ENCODE measurements at places on chromosomes 6 and 20.

DNA sequence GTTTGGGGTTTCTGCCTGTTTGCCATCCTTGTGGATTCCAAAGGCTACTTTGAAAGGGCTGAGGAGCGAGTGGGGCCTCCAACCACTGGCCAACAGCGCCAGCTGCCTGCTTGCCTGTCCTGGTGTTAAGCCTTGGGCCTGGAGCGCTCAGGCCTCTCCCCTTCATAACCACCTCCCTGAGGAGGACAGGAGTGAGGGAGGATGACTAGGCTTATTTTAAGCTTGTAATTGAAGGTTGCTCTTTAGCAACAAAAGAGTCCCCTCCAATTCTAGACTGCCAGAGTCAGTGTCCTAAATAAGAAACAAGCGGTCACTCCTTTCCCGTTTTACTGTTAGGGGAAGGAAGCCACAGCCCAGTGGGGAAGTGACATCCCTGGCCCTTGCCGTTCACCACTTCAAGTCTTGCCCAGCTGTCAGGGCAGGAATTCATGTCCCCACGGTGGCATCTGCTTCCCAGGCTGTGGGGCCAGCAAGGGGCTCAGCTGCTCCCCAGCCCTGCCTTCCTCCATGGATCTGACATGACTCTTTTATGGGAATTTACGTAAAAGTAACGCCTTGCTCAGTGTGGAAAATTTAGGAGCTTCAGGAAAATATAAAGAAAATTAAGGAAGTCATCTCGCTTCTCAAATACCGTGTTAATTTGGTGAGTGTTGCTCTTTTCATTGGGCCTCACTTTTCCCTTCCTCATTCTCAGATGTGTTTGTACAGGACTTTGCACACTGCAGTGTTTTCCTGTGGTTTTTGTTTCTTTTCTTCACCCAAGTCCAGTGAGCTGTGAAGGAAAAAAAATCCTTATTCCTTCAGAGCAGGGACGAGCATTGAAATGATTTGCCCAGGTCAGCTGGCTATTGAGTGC is 57.8 kb downstream of the SSR1 start:
- peak; percentile 16 for DNase-seq

DNA sequence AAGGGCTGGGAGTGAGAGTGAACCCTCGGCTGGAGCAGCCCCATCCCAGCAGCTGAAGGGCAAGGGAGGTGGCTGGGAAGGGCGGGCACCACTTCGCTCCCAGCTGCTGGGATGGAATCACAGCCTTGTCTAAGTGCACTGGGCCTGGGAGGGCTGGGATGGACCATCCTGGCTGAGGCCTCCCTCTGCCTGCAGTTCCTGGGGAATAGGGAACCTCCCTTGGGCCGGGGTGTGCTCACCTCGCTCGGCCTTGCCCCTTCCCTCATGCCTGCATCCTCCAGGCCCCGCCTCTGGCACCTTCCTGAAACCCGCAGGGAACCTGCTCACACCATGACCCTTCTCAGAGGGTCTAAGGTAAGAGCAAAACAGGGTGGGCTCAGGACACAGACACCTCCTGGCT is 53.7 kb downstream of the SMOC2 start:
- DNase-seq = no peak

DNA sequence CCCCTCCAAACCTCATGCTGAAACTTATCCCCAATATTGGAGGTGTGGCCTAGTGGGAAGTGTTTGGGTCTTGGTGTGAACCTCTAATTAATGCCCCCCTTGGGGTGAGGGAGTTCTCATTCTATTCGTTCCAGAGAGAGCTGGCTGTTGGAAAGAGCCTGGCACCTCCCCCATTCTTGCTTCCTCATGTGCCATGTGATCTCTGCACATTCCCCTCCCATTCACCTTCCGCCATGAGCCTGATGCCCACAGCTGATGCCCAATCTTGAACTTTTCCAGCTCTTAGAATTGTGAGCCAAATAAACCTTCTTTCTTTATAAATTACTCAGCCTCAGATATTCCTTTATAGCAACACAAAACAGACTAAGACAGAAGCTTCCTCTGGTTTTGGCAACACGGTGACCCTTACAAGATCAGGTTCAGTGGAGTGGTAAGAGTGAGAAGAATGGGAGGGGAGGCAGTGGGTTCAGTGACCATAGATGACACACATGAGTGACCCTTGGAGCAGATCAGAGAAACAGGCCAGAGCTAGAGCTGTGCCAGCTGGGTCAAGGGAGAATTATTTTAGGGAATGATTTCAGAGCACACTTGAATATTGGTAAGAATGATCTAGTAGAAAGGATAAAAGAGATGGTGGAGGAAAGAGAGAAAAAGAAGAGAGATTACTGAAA is 176.4 kb downstream of the LY86 start:
- no peak for DNase-seq

- no peak for DNase-seq
Measured at GRCh38 chr20:56630086-56630493, 984 bp downstream of the TFAP2C start.

GRCh38 chr6:89830170-89830809 is 610 bp downstream of the CASP8AP2 start:
- no peak for DNase-seq

DNA sequence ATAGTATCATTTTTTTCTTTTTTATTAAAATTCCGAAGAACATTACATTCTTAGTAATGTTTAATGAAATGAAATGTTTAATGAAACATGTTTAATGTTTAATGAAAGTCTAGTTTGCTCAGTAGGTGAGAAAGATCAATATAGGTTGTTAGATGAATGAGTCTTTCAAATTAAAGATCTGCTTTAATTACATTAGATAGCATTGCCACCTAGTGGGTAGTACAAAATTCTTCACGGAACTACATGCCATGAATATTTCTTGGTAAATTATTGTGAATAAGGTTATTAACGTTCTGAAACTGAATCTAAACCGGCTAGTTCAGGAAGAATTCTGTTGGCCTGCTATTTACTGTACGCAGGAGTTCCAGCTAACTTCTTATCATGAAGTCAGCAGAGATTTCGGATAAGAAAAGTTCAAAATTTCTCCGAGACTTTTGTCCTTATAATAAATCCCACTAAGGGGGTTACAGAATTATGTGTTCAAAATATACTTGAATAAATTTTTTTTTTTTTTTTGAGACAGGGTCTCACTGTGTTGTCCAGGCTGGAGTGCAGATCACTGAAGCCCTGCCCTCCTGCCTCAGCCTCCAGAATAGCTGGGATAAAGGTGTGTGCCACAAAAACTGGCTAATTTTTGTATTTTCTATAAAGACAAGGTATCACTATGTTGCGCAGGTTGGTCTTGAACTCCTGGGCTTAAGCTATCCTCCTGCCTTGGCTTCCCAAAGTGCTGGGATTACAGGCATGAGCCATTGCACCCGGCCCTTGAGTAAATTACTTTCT is 7.9 kb upstream of the GMNN start:
- no peak for DNase-seq

DNA sequence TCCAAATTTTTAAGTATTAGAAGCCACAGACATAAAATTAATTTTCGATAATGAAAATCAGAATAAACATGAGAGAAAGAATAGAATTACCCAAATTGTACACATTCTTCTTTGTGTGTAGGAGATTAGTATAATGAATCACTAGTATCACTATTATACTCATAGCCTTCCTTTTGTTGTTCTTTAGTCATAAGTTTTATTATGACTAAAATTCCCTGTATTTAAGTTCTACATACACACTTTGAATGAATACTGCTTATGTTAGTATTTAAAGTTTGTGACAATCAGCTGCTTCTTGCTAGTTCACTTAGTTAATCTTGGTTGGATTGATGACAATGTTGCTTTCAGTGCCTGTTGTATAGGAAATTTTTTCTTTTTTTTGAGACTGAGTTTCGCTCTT is 72.7 kb downstream of the CCDC170 start:
- DNase-seq = no peak

DNA sequence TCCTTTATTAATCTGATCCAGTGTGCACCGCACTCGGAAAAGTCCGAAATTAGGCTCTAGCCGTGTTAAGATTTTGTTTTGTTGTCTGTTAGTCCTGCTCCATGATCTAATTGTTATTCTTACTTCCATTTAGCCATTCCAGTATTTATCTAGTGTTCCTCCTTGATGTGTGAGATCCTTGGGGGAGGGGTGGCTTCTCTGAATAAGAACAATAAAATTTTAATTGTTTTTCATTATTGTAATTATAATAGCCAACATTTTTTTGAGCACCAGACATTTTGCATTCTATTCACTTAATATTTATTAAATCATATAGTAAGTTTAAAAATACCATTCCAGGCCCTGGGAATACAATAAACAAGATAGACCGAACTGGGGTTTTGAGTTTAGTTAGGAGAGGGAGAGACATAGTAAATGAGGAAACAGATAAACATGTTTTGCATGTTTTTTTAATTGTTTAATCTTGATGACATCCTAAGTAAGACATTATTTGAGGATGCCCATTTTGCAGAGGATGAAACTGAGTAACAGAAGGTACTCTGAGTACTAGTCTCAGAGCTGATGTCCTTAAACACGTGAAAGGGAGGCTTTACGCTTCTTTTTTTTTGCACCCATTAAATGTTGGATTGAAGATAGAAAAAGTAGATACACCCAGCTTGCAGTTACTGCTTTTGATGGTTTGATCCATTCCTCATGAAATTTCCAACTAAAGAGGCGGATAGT is 1.2 kb downstream of the CBFA2T2 start:
- DNase-seq = no peak

GRCh38 chr6:114446342-114446741 is 103.5 kb upstream of the HS3ST5 start:
- no peak for DNase-seq

GRCh38 chr20:54793291-54793992 is 318.0 kb downstream of the DOK5 start:
- DNase-seq = no peak

DNA sequence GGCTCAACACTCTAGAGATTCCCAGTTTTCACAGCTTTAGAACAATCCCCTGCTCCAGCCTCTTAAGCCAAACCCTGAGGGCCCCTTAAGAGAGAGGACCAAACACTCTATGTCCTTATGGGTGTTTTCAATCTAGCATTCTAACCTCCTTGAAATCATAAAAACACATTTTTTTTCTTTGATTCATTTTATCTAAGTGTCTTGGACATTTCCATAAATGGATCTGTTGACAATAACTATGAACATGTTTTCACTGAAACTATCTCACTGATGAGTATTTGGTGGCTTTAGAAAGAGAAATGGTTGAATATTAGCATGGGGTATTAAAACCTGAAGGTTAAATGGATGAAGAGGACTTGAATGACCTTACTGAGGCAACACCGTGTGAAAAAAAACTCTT is 27.6 kb upstream of the PDE7B start:
- no peak for DNase-seq

Measured in forelimb muscle (tissue), 1 donor.